Activated T-helper 17 cell treated with anti-CD3 and anti-CD28 coated beads, Interleukin-2, amount 50 U/mL, for 72 hours (primary cell): ENCODE measurements at places on chromosomes 12 and 14.

DNA sequence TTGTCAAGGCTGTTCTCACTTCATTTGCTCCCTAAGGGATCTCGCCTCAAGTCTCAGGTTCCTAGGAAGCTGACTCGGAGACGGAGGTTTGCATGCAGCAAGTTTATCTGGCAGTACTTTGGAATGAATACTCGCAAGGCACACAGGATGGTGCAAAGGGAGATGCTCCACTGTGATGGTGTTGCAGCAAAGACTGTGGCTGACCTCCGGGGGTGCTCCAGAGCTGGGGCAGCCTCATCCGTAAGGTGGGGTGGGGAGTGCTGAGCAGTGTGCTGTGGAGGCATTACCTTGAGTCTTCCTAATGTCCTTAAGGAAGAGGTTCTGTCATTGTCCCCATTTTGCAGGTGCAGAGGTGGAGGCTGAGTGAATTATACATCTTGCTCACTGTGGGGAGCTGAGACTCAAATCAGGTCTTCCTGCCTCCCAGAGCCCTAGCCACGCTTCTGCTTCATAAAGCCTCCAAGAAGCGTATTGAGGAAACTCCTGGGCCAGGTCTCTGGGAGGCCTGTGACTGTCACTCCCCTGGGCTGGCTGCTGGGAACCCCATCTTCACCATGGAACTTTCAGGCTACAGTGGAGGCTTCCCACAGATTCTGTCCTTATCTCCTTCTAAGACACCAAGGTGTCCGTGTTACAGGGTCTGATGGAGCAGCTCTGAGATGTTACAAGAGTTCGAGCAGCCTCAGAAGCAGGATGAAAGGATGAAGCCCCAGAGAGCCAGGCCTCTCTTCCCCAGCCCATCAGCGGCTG, 39.5 kb downstream of the GALNT16 start:
- ATAC-seq: no peak

DNA sequence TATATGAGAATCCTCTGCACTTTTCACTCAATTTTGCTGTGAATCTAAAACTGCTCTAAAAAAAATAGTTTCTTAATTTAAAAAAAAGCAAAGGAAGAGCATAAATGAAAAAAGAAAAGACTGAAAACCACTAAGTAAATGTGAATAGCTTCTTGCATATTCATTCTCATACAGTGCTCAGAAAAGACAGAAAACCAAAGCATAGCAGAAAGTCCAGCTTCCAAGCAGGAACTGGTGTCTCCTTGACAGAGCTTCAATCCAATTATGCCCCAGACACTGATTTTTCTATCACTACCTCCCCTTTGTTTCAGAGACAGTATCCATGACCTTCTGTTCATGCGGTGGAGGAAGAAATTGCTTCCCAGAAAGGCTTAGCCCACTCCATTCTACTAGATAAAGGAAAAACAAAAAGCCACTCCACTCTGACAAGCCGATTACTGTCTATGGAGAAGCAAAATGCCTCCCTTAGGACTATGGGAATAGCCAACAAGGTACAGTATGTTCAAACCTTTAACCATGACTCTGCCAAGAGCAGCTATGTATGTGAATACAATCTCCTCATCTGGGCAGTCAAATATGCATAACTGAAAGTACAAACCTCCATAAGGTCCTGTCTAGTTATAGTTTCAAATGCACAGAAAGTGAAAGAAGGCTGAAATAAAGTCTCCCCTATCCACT, 40.6 kb downstream of the ATF7 start:
- no peak for ATAC-seq

- ATAC-seq: no peak
Observed at GRCh38 chr12:130555628-130556485, 160.2 kb downstream of the RIMBP2 start.

DNA sequence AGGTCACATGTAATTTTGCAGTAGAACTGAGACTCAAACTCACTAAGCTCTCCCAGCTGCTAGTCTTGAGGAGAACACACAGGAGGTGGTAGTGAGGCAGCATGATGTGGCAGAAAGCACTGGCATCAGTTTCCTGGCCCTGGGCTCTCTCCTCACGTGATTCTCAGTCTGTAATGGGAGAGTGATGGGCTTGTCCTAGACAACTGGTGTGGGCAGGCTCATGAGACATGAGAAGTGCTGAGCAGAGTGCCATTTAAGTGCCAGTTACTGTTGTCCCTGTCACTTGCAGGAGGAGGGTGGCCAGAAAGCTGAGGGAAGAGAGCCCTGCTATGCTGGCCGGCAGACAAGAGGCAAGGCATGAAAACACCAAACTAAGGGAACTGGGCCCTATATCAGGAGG, 48.5 kb upstream of the OVCH1 start:
- ATAC-seq: no peak

DNA sequence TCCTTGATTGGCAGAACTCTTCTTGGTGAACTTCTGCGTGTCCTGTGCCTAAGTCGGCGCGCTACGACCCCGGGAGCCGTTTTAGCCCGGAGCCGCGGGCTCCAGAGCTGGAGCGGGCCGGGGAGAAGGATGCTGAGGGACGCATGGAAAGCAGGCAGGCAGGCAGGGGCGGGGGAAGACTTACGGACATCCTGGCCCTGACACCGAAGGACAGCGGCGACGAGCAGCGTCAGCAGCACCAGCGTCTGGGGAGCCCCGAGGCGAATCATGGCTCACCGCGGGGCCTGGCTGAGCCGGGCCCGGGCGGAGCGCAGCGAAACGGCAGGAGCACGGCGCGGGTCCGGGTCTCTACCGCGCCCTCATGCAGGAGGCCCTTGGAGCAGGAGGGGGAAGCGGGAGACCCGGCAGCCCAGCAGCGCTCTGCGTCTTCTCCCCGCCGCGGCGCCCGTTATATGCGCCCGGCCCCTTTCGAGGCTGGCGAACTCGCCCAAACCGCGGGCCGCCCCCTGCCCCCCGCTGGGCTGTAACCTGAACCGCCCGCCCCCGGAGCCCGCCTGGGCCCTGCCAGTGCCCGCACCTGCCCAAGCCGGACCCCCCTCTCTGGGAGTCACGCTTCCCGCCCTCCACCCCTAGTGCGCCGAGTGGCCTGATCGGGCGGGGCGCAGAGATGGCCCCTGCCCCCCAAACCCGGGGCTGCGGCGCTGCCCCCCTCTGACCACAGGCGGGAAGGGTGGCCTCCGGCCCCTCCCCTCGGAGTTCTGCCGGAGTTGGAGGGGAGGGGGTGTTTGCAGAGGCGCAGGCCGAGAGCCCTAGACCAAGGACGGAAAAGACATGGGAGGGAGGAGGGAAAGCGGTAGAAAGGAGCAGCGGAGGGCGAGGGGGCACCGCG, at the start of gene COL2A1:
Gene COL2A1 (minus strand): TSS at position 424 of the 889 bp plus-strand sequence. CDS start 155 bp downstream, at position 269.
- ATAC-seq: peak; percentile 31

DNA sequence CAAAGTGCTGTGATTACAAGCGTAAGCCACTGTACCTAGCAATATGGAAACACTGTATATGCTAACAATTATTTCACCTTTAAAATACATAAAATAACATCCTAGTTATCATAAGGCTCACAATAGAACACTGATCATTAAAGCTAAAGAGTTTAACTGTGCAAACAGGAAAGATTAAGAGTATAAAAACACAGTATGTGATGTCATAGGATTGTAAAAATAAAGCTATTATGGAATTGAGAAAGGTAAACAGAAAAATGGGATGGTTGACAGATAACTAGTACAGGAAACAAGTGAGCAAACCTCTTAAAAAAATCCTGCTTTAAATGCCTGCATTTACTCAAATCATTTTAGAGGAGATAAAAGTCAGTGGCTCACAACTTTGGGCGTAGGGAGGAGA, 10.8 kb upstream of the IPO8 start:
- no peak for ATAC-seq

DNA sequence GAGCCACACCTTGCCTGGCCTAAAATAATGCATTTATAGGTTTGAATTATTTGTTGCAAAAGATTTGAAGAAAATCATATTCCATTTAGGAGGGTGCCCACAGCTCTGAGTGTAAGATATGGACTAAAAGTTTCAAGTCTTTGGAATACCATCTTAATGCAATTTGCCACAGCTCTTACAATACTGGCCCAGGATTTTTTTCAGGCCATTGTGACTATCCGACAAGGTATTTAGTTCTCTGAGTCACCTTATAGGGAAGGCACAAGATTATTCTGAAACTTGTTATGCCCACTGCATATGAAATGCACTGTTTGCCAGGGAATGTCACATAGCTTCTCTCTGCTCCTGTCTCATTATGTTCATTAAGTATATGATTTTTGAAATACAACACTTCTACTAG, 29.6 kb upstream of the SLC6A13 start:
- ATAC-seq: no peak

- ATAC-seq: no peak
Observed at GRCh38 chr12:71892059-71892458, 46.6 kb upstream of the TPH2 start.

GRCh38 chr14:37422319-37422718, 172.7 kb downstream of the FOXA1 start:
- ATAC-seq: no peak

DNA sequence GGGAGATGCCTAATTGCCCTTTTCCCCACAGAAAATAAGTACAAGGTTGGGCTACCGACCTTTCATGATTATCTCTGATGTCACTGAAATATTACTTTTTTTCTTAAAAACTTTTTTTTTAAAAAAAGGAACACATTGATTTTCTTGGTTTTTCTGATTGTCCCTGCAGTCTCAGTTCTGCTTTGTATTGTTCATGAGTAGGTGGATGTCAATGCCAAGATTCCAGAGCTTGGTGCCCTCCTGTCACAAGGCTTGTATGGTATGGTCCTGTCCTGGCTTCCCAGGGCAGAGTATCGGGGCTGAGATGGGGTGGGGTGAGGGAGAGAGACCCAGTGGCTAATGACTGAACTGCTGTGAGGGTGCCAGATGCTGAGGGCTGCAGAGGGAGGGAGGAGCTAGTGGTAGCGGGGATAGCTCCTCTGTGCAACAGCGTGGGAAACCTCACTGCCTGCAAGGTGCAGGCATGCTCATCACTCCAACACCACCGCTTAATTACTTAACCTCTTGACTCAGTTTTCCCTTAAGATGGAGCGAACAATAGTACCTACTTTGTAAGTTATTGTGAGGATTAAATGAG, 4.4 kb upstream of the CTDSP2 start:
- ATAC-seq: no peak

DNA sequence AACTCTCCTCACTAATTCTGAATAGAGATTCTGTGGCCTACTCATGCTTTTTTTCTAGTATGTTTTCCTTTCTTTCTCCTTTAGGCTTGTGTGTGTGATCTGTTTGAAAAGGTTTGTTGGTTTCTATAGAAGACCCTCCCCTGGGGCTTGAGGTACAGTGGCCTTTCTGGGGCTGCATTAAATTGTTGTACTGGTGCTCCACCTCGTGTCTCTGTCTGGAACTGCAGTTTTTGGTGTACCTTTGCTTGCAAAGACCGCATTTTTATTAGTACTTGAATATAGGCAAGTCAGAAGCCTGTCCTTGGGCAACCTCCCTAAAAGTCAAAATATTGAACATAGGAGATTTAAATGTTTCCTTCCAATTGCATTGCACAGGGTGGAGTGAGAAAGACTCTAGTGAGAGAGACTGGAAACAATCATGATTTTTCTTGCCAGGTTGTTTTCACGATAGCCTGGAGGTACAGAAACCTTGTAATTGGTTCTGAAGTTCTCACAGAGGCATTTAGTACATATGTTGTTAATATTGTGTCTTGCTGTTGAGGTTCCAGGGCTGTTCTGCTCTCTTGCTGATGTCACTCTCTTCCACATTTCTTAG, 39.0 kb downstream of the SLCO1B1 start:
- ATAC-seq: no peak

GRCh38 chr14:68800390-68800789, 7.5 kb upstream of the ZFP36L1 start:
- ATAC-seq: no peak

DNA sequence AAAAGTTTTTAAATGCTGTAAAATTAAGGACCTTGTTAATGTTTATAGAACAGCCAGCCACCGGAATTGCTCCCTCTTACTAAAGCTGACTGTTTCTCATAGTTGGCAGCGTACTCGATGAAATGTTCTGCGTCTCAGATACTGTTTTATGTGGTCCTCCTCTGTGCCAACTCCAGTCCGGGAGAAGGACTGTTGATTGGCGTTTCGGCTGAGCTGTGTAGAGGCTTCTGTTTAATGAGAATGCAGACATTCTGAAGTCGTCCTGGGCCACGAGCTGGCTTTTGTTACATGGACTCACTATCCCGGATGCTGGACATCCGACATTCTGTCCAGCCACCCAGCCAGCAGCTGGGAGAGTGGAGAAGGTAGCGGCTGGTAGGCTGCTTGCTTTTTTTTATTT, 75.4 kb downstream of the WDR20 start:
- no peak for ATAC-seq
